Coronary artery (tissue), 2 donors: ENCODE measurements at places on chromosomes 16 and 17.

DNA sequence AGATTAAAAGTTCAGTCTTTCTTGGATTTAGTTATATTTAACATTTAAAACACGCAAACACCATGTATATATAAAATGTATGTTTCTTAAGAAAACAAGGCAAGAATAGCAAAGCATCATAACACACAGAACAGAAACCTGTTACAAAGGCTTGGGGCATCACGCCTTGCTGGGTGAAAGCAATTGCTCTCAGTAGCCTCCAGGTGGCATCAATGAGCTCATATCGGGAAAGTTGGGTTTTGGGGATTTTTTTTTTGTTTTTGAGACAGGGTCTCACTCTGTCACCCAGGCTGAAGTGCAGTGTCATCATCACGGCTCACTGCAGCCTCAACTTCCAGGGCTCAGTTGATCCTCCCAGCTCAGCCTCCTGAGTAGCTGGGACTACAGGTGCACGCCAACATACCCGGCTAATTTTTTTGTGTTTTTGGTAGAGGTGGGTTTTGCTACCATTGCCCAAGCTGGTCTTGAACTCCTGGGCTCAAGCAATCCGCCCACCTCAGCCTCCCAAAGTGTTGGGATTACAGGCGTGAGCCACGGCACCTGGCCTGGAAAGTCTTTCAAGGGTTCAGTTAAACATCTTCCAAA lies 56.9 kb downstream of the CYB5D2 start:
- DNase-seq, result no peak

GRCh38 chr16:84295203-84295860 lies 654 bp downstream of the WFDC1 start:
- DNase-seq, result no peak

DNA sequence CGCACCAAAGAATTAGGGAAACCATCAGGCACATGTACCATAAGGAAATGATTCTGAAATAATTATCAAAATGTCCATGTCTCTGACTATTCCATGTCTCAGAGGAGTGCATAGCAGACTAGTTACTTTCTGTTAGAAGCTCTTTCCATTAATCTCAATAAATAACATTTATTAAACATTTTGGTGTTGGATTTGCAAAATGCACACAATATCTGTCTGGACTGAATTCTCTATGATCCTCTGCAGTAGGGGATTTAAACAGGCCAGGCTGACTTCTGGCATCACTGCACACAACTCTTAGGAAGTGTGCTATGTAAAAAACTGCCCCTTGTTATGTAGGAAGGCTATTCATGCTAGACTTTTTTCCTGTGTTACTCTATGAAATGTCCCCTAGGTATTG lies 283.3 kb upstream of the CDH5 start:
- no peak for DNase-seq

DNA sequence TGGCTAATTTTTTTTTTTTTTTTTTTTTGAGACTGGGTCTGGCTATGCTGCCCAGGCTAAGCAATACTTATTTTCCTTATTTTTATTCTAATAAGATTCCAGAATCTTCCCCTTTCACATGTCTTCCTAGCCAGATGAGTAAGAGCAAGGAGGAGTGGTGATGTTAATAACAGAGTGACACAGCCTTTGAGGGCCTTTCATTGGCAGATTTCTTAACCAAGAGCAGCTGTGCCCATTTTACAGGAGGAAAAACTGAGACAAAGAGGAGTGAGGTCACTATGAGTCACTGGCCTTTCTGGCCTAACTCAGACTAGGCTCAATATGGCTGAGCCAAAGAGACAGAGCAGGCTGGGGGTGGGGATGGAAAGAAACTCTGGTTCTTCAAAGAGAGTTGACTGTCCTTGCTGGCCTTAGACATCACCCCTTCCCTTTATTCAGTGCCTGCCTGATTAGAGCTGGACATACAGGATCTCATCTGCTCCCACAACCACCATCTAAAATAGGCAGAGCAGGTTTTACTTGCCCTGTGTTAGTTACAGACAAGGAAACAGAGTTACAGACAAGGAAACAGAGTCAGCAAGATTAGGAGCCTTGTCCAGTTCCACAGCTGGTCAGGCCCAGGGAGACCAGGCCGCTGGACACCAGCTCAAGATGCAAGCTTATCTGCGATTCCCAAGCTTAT lies 50.0 kb upstream of the TOB1 start:
- no peak for DNase-seq

DNA sequence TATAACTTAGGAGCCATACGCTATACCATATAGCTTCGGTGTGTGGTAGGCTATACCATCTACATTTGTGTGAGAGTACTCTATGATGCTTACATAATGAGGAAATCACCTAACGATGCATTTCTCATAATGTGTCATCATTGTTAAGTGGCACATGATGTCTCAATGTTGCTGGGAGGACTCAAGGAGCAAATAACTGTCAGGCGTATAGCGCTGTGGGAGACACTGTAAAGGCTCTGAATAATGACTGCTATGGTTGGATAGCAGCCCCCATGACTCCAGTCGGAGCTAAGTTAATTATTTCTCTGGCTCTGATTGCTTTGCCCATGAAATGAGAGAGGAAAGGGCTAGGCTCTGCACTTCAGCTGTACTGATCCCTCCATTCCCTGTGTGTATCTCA lies 197.2 kb downstream of the RGS9 start:
- DNase-seq, result no peak

- peak; percentile 68 for DNase-seq
Measured at GRCh38 chr17:2701996-2702741, 9.4 kb downstream of the CLUH start.

- no peak for DNase-seq
Measured at GRCh38 chr16:69865701-69866100, 85.4 kb upstream of the CLEC18A start.

DNA sequence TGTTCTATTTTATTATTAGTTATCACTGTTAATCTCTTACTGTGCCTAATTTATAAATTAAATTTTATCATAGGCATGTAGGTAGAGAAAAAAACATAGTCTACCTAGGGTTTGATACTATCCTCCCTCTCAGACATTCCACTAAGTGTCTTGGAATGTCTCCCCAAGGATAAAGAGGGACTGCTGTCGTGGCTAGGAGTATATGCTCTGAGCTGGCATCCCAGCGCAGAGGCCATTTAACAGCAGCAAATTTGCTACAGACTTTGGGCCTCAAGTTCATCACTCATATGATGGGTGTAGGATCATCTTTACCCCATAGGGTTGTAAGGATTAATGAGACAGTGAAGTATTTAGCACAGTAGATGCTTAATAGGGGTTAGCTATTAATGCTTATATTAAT lies 56.7 kb downstream of the ZFHX3 start:
- no peak for DNase-seq

DNA sequence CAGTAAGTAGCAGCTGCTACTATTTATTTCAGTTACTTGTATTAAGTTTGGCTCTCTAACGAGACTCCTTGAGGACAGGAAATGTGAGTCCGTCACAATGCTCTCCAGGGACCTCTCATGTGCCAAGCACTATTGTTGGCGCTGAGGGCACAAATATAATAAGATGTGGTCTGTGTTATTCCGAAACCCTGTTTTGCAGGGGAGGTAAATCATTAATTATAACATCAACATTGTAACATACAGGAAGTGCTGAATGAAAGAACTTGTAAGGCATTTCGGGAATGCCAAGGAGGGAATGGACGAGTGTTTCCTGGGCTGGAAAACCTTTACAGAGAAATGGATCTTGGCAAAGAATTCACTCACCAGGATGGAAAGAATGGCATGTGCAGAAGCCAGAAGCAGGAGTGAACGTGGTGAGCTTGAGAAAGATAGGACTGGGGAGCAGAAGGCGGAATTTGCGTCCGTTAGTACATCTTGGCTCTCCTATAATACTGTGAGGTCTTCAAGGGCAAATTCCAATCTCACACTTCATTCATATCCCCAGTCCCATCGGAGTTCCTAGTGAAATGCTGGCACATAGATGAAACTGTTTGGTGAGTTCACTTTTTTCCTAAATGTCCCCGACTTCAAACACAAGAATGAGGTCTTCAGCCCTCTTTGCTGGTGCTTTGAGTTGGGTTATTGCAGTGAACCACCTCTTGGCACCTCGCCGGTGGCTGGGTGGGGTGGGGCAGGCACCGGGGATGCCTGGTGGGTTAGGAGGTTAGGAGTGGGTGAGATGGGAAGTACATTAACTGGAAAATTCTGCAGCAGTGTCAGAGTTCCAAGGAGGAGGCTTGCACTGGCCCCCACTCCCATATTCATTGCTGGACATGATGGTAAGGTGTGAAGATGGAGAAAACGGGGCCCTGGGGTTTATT lies 11.5 kb downstream of the TAC4 start:
- no peak for DNase-seq

- no peak for DNase-seq
Measured at GRCh38 chr17:80443498-80443897, 28.5 kb downstream of the ENDOV start.

GRCh38 chr16:67932462-67932840 lies 789 bp upstream of the CTRL start:
- no peak for DNase-seq

DNA sequence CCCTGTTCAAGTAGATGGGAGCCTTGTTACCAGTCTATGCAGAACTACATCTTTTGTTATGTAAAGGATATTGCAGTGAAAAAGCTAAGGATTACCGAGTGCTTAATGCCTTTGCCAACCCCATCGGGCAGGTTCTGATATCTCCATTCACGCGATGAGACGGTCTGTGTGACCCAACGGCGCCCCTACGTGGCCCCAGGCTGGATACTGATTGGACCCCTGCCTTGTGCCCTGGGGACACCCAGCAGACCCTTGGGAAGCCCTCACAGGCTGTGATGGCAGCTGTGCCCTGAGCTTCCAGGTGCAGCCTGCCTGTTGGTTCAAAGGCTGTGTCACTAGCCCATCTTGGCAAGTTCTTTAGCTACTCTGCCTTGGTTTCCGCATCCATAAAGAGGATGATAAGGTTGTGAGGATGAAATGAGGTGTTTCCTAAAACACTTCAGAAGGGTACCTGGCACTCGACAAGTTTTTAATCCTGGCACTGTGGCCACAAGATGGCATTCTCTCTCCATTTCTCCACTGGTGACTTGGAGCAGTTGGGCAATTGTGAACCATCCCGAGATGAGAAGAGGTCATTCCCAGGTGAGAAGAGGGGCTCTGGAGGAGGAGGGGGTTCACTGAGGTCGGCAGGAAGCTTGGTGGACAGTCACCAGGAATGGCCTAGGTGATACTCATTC lies 33.6 kb downstream of the HAPSTR1 start:
- no peak for DNase-seq

DNA sequence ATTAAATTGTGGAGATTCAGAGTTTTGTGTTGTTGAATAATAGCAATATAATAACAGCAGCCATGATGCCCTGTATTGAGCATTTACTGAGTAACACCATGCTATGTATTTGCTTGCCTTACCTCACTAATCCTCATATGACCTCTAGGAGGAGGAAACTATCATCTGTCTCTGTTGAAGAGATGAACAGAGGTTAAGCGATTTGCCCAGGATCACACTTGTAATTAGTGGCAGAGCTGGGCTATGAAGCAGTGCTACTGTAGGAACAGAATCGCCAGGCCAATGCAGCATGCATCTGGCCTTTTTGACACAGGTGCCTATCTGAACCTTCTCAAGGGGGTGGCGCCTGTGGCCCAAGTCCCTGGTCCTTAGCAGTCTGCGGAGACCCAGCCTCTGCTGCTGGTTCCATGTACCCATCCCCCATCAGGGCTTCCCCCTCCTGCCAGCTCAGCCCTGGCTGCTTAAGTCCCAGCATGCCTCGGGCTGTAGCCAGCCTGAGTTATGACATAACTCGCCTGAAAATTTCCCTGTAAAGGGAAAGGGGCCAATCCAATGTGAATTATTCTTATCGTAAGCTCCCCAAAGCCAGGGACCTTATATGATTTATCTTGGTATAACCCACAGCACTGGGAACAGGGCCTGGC lies 50.4 kb upstream of the HS3ST2 start:
- no peak for DNase-seq

DNA sequence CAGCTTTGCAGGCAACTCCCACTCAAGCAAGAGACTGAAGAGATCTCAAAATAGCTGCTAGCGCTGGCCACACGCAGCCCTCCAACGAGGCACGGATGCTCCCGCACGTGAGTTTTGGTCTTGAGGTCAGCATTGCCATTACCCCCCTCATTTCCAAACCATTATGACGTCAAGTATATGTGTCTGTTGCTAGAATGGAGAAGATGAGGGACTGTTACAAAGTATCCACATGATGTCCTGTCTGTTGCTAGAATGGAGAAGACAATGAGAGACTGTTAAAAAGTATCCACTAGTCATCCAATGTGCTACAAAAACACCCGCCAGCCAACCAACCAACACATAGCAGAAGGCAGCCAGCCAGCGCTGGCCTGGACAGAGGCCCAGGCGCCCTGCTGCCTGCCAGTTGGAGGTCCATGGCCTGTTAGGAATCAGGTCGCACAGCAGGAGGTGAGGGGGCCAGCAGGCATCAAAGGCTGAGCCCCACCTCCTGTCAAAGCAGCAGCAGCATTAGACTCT lies 24.8 kb downstream of the KLHDC4 start:
- no peak for DNase-seq

- no peak for DNase-seq
Measured at GRCh38 chr17:9054126-9054975, 33.0 kb downstream of the NTN1 start.

- peak; percentile 66 for DNase-seq
Measured at GRCh38 chr17:81030741-81031565, 4.0 kb upstream of the BAIAP2 start.

- no peak for DNase-seq
Measured at GRCh38 chr16:68228652-68229051, 7.3 kb downstream of the ESRP2 start.

- DNase-seq, result no peak
Measured at GRCh38 chr16:48811478-48811877, 201.5 kb upstream of the N4BP1 start.

- DNase-seq, result no peak
Measured at GRCh38 chr16:75052481-75053202, 53.8 kb downstream of the ZNRF1 start.

DNA sequence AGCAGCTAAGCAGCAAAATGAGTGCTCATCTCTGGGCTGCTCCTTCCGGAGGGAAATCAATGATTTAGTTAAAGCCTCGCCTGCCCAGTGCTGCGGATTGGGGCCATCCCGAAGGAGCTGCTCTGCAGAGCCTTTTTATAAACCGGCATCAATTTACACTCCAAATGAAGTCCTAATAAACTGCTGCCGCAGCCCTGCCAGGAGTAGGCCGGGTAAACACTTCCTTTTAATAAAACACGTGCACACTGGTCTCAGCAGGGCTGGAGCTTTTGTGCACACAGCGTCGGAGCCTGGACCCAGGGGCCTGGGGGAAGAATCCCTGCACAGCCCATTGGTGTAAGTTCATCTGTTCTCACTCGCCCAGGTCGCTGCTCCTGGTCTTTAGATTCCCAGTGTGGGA lies 79.6 kb upstream of the HS3ST2 start:
- DNase-seq, result no peak
